ENCODE measurements at places on chromosomes 11 and 22.

DNA sequence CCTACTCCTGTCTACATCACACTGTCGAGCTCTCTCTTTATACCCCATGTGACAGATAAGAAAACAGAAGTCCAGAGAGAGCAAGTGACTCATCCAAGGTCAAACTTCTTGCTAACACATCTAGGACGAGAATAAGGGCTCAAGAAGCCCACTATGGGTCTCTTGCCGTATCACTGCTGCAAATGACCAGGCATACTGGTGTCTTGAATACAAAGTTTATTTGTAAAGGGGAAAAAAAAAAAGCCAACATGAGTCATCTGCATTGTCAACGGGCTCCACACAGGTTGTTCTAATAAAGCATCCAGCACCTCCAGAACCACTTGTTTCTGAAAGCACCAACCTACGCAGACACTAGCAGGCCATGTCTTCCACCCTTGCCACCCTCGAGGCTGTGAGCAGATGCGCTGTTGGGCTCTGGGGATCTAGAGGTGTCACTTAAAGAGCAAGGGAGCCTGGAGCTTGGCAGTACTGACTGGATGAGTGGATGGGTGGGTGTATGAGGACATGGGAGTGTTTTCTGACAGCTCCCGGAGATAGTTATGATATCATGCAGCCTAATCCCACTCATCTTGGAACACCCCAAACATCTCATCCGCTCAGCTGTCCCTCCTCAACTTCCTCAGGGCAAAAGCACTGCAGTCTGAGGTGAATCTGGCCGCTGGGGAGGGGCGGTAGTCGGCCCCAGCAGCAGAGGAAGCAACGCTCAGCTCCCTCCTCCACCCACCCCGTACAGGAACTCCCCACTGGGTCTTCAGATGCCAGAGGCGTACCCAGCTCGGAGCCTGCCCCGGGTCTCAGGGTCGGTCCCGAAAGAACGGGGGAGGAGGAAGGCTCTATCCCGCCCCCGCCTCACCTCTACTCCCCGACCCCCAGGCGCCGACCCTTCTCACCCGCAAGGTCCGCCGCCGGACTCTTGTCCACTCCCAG lies 1.0 kb downstream of the SMCO4 start:
- peak; percentile 40 for DNase-seq

GRCh38 chr11:2140411-2141400 lies 1.5 kb upstream of the IGF2 start:
- peak; percentile 44 for DNase-seq

DNA sequence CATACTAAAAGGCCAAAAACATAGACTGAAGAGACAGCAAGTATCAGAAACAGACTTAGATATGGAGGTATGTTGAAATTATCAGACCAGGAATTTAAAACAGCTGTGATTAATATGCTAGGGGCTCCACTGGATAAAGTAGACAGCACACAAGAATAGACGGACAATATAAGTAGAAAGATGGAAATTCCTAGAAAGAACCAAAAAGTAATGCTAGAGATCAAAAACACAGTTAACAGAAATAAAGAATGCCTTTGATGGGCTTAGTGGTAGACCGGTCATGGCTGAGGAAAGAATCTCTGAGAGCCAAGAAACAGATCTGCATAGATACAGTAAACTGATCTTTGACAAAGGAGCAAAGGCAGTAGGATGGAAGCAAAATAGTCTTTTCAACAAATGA lies 250.2 kb downstream of the SWAP70 start:
- no peak for DNase-seq

DNA sequence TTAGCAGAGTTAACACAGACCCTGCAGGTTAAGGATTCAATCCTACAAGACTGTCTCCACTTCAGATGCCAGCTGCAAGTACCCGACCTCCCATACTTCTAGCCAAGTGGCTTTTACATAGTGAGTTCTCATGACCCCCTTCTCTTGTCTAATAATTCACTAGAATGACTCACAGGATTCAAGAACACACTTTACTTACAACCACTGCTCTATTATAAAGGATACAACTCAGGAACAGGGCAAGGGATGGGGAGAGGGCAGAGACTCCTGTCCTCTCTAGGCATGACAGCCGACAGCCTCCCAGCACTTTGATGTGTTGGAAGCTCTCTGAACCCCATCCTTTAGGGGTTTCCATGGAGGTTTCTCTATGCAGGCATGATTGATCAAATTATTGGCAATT lies 60.0 kb downstream of the MYO18B start:
- no peak for DNase-seq

GRCh38 chr11:23789938-23790371 lies 706.9 kb upstream of the LUZP2 start:
- no peak for DNase-seq

GRCh38 chr22:28810821-28811491 lies 10.6 kb upstream of the XBP1 start:
- no peak for DNase-seq

DNA sequence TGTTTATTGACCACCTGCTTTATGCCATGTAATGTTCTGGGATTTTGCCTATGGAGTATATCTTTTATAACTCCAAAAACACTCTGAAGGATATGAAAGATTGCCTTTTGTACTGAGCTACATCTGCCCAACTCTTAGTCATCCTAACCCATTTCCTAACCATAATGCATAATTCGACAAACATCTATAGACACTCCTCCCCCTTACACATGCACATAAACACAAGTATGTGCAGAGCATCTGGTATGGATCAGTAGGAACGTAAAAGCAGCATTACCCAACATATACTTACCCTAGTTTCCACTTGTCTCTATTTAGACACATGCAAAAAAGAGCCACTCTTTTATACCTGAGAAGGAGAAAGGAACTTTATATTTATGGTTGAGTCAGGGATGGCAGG lies 272.8 kb downstream of the FAM76B start:
- no peak for DNase-seq

DNA sequence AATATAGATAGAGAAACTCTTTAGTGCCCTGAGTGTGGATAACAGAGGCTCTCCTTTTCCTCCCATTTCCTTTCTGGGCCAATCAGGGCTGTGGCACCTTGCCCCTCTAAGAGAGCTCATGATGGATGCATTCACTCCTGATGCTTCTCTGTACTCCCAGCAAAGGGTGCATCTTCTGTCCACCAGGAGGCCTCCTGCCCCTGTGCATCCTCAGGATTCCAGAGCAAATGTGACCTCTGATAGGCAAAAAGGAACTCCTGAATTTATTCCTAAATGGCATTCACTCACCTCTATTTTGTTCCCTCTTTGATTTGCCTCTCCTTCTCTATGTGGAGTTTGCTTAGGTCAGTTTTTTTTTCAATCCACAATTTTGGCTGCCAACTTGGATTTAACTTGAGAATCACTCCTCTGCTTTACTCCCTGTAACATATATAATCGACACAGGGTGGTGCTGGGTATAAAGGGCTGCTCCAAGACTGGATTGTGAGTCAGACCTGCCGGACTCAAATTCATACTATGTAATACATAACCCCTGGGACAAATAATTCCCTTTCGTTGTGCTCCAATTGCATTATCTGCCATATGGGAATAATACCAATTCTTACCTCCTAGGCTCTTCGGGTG lies 1.1 kb upstream of the MRGPRX4 start:
- DNase-seq: no peak

DNA sequence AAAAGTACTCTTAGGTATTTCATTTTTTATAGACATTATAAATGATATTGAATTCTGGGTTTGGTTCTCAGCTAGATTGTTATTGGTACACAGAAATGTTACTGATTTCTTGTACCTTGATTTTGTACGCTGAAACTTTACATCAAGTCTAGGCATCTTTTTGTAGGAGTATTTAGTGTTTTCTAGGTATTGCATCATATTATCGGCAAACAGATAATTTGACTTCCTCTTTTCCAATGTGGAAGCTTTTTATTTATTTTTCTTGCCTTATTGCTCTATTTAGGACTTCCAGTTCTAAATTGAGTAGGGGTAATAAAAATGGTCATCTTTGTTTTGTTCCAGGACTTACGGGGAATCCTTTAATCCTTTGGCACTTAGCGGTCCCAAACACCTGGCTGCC lies 676.6 kb upstream of the CCDC179 start:
- no peak for DNase-seq

DNA sequence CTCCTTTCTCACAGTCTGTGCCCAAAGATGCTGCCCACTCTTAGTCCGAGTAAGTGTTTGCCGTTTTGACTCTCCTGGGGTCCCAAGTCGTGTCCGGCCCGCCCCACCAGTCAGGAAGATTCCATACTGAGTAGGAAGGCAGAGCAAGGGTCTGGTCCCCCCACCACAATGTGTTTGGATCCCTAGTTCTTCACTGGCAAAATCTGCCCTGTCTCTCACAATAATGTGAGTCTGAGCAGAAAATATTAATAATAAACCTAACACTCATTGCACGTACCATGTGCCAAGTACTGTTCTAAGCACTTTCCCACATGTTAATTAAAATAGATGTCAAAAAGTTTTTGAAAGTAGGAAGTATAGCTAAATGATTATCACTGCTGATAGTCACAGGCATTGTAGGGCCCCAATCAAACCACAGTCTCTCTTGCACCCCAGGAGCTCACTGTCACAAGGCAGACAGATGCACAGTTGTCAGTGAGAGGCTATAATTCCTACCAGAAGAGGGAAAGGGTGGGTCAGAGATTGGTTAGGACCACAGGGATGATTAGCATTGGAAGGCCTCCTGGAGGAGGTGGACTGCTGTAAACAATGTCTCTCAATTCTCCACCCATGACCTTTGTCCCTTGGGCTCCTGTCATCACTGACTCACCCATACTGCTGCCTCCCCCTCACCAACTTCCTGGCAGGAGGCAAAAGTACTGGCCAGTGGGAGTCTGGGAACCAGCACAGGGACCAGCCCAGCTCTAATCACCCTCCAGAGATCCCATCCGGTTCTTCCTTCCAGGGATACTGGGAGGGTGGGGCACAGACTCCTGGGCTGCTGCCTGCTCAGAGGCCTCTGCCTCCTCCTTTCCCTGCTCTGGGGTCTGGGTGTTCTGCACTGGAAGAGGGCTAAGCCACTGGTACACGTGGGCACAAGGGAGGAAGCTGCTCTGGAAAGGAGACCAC lies 1.0 kb upstream of the POLD4 start:
- peak; percentile 82 for DNase-seq

GRCh38 chr22:26709617-26710390 lies 52.4 kb downstream of the MIAT start:
- no peak for DNase-seq

- peak; percentile 48 for DNase-seq
Measured at GRCh38 chr11:107018219-107018901, at the start of gene GUCY1A2. TSS of gene GUCY1A2 (minus strand) at chr11:107018476. CDS start at chr11:107018055, 421 bp downstream.

DNA sequence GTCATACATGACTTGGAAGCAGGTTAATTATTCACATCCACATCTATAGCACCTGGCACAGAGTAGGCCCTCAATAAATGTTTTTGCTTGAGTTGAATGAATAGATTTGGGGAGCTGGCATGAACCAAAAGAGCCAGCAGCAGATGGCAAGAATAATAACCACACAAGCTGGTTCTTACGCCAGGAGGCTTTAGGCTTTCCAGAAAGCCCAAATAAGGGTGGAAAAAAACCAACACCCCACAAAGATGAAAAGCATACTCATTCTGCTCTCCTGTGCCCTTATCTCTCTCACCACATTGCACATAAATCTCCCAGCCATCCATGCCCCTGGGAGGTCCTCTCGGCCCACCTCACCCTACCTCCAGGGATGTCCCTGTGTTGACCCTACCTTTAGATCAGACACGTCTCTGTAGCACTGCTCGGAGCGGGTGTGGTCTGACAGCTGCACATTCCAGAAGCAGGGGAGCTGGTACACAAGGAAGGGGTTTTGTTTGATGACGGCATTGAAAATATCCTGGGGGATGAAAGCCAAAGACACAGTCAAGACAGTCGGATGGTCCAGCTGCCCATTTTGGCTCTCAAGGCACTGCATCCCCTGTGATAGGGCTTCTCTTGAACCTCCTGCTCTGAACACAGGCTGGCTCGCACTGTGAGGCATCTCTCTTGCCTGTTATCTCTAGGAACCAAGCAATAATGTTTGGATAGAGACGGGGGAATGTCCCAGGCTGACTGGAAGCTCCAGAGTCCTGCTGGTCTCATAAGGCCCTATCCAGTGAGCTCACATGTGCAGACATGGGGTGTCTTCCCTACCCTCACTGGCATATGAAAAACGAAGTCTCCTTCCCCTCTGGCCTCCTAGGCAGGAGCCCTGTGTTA lies 323.6 kb upstream of the SYN3 start:
- no peak for DNase-seq

GRCh38 chr11:97231231-97231630 lies 841.4 kb downstream of the JRKL start:
- no peak for DNase-seq

Data from psoas muscle (tissue), 8 donors.